Stimulated activated CD4-positive, alpha-beta T cell treated with anti-CD3 and anti-CD28 coated beads, Interleukin-2, amount 100 ng/mL, for 48 hours (primary cell): ENCODE measurements at places on chromosomes 7 and 10.
A peak's percentile ranks its signal among the peaks of the same experiment; 100 is the strongest.

GRCh38 chr10:113052076-113052830 lies 102.2 kb downstream of the TCF7L2 start:
- no peak for DNase-seq

- DNase-seq: no peak
Measured at GRCh38 chr10:22821501-22821900, 106.4 kb upstream of the ARMC3 start.

GRCh38 chr10:123554656-123555055 lies 111.5 kb upstream of the GPR26 start:
- no peak for DNase-seq

GRCh38 chr7:115475761-115476385 lies 554.0 kb downstream of the MDFIC start:
- DNase-seq: no peak

GRCh38 chr10:63337455-63338251 lies 128.1 kb downstream of the JMJD1C start:
- no peak for DNase-seq

- DNase-seq: no peak
Measured at GRCh38 chr7:1541431-1542162, 11.1 kb downstream of the MAFK start.

GRCh38 chr10:132293813-132294520 lies 13.8 kb downstream of the STK32C start:
- DNase-seq: no peak

DNA sequence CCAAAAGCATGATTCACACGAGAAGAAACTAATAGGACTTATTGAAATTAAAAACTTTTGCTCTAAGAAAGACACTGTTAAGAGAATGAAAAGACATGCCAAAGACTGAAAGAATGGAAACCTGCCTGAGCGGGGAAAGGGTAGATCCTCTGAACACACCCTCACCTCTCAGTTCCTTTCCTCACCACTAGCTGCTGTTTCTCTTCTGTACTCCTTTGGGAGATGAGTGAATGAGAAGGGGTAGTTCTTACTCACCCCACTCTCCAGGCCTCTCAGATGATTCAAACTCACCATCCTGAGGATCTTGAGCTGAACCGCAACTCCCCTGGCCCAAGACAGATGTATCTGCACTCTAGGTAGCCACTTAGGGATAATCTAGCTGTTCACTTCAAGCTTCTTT lies 41.9 kb downstream of the IQUB start:
- no peak for DNase-seq

- no peak for DNase-seq
Measured at GRCh38 chr7:29270594-29271318, 76.2 kb downstream of the CHN2 start.

DNA sequence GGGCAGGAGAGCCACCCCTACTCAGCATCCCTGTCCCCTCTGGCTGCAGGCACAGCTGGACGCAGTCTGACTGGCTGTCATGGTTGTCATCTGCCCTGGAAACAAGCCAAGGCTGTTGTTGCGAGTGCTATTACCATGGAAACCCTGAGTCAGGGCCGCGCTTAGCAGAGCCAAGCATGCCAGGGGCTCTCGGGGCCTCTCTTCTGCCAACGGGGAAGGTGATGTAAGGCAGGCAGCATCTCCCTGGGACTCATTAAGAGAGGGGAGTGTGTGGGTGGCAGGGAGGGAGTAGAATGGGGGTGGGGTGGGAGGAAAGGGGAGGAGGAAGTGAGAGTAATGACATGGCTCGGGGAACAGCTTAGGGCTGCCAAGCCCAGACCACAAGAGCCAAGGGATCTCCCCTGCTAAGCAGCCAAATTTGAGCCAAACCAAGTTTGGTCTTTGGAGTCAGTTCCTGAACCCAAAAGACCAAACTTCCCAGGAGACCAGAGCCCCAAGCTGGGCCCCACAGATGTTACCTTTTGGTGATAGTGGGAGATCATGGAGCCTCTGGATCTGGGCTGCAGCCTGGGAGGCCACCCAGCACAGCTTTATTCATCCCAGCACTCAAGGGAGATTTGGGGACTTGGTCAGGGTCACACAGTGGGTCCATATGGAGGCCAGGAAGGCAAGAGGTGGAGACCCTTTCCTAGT lies 67.6 kb downstream of the TMEM130 start:
- DNase-seq: peak; percentile 1

- DNase-seq: no peak
Measured at GRCh38 chr7:1737523-1737922, 67.4 kb downstream of the ELFN1 start.

GRCh38 chr10:77563638-77564270 lies 73.9 kb downstream of the KCNMA1 start:
- no peak for DNase-seq

- no peak for DNase-seq
Measured at GRCh38 chr7:20350996-20351692, 20.4 kb downstream of the ITGB8 start.

GRCh38 chr10:73872190-73872710 lies 2.1 kb downstream of the CAMK2G start:
- DNase-seq: no peak

DNA sequence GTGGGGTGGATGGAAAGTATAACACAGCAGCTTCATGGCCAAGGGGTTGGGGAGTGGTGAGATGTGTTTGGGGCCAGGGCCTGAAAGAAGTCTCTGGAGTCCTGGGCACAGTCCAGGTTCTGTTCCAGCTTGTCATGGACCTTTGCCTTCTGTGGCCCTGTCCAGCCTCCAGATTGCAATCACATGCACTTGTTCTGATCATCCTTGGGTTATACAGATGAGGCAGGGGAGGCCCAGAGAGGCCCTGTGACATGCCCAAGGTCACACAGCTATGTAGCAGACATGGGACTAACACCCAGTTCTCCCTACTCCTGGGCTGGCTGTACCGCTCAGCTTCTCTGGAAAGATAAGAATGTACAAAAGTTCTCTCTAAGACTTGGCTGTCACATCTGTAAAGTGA lies 11.7 kb downstream of the VWA2 start:
- DNase-seq: no peak

GRCh38 chr10:49518982-49519578 lies 19.8 kb downstream of the ERCC6 start:
- peak; percentile 23 for DNase-seq

DNA sequence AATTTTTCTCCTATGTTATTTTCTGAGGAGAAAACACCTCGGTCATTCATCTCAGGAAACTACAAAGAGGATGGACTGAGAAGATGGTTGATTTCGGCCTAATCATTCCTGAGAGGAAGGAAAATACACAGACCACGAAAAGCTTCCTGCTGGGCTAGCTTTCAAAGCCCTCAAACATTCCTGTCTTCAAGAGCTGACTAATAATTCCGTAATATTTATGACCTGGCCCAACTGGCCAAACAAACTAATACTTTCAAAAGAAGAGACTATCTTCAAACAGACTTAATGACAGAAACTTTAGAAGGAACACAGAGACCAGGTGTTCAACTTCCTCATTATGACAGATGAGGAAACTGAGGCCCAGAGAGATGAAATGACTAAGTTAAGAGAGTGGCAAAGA lies 215.1 kb upstream of the FRMD4A start:
- DNase-seq: no peak

DNA sequence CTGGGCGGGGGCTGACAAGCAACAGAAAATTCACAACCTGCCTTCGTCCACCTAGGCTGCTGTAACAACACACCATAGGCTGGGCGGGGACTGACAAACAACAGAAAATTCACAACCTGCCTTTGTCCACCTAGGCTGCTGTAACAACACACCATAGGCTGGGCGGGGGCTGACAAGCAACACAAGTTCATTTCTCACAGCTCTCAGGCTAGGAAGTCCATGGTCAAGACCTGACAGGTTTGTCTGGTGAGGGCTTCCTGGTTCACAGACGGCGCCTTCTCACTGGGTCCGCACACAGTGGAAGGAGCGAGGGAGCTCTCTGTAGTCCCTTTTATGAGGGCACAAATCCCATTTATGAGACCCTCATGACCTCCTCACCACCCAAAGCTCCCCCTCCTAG lies 52.2 kb downstream of the DIP2C start:
- DNase-seq: no peak
